Colonic mucosa (tissue), 4 donors: ENCODE measurements at places on chromosomes 5 and 9. TPM values are rescaled to one million over a fixed set of nuclear protein-coding genes. Genes with fewer than 3 reads are reported as not detected.

GRCh38 chr5:106167766-106168165 is 1503.0 kb downstream of the EFNA5 start:
- H3K4me1 ChIP-seq, result no peaks in the 10 kb centered on the region
- H3K27me3 ChIP-seq, result no peaks in the 10 kb centered on the region
- H3K36me3 ChIP-seq, result no peaks in the 10 kb centered on the region
- H3K27ac ChIP-seq, result no peak overlapping the region
- no peak overlapping the region for H3K4me3 ChIP-seq
- no peak for DNase-seq

GRCh38 chr9:105168870-105169319 is 75.6 kb upstream of the SLC44A1 start:
- H3K27ac ChIP-seq, result no peak overlapping the region
- no peak for DNase-seq
- no peaks in the 10 kb centered on the region for H3K36me3 ChIP-seq
- H3K4me3 ChIP-seq, result no peak overlapping the region
- no peaks in the 10 kb centered on the region for H3K27me3 ChIP-seq
- H3K4me1 ChIP-seq, result no peaks in the 10 kb centered on the region

TMEM174 gene
- not detected for total RNA-seq

DNA sequence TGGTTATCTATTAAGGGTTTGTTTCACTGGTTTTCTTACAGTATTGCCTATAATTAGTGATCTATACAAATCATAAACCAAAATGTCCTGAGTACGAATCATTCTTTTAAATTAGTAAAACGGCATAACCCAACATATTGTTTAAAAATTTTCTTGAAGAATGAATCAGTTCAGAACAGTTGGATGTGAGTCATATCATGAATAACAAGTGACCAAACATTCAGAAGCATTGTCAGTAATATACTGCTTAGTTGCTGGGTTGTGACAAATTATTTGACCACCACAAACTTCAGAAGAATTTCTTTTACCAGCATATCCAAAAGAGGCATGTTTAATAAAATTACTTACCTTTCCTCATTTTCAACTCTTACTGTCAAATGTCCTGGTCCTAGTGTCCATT is 111.2 kb downstream of the UNC13B start:
- no peaks in the 10 kb centered on the region for H3K36me3 ChIP-seq
- no peaks in the 10 kb centered on the region for H3K27me3 ChIP-seq
- DNase-seq, result no peak
- H3K27ac ChIP-seq, result no peak overlapping the region
- H3K4me1 ChIP-seq, result no peaks in the 10 kb centered on the region

- H3K36me3 ChIP-seq, result no peaks in the 10 kb centered on the region
- H3K27ac ChIP-seq, result no peak overlapping the region
- no peak for DNase-seq
- no peaks in the 10 kb centered on the region for H3K4me1 ChIP-seq
- no peaks in the 10 kb centered on the region for H3K27me3 ChIP-seq
Observed at GRCh38 chr5:66717455-66718373, 121.5 kb downstream of the MAST4 start.

NR2F1 gene
- 2.9 TPM for total RNA-seq

PCDHGA9 gene
- total RNA-seq, result 1.1 TPM

DNA sequence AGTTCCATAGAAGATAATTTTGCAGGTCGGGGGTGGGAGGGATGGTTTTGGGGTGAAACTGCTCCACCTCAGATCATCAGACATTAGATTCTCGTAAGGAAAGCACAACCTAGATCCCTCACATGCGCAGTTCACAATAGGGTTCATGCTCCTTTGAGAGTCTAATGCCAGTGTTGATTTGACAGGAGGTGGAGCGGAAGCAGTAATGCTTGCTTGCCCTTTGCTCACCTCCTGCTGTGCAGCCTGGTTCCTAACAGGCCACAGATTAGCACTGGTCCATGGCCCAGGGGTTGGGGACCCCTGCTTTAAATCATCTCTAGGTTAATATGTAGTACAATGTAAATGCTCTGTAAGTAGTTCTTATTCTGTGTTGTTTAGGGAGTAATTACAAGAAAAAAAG is 10.5 kb downstream of the SHISAL2B start:
- DNase-seq, result no peak
- no peaks in the 10 kb centered on the region for H3K4me1 ChIP-seq
- no peak overlapping the region for H3K4me3 ChIP-seq
- no peaks in the 10 kb centered on the region for H3K27me3 ChIP-seq
- no peaks in the 10 kb centered on the region for H3K36me3 ChIP-seq
- no peak overlapping the region for H3K27ac ChIP-seq

GRCh38 chr9:5446451-5447236 is 3.7 kb upstream of the CD274 start:
- no peak overlapping the region for H3K4me3 ChIP-seq
- no peaks in the 10 kb centered on the region for H3K4me1 ChIP-seq
- no peaks in the 10 kb centered on the region for H3K27me3 ChIP-seq
- DNase-seq, result no peak

- H3K27ac ChIP-seq, result no peak overlapping the region
- no peaks in the 10 kb centered on the region for H3K27me3 ChIP-seq
- no peaks in the 10 kb centered on the region for H3K36me3 ChIP-seq
- no peak for DNase-seq
Observed at GRCh38 chr5:172939071-172939470, 20.2 kb upstream of the RPL26L1 start.

DNA sequence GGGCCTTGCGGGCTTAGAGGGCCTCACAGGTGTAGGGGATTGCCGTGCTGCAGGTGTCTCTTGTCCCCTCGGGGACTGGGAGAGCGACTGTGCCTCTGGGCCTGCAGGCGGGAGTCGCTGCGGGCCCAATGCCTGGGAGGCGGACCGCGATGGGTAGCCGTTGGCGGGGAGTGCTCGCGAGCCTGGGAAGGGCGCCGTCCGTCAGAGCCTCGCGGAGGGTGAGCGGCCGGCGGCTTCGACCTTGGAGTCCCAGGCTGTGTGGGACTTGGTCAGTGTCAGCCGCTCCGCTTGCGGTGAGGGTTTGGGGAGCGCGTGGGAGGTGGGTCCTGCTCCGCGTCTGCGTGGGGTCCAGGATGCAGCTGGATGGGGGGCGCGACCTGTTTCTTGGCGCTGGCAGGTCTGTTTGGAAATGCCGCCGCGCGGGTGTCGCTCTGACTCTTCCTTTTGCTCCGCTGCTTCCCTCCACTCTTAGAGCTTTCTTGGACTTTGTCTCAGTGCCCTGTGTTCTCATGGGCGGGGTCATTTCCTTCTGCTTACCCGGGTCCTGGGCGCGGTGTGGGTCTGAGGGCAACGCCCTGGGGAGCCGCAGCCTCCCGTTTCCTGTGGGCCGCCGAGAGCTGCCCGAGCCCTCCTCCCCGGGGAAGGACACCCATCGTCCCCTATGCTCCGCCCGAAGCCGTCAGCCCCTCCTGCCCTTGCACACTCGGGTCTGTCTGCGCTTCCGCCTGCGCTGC is 88.9 kb upstream of the CACNA1B start:
- no peaks in the 10 kb centered on the region for H3K36me3 ChIP-seq
- no peaks in the 10 kb centered on the region for H3K27me3 ChIP-seq
- peak overlapping the region; percentile 20 for H3K4me3 ChIP-seq
- peak overlapping the region; percentile 89 for H3K27ac ChIP-seq

- no peaks in the 10 kb centered on the region for H3K36me3 ChIP-seq
- no peak overlapping the region for H3K27ac ChIP-seq
- H3K4me1 ChIP-seq, result no peaks in the 10 kb centered on the region
- H3K27me3 ChIP-seq, result no peaks in the 10 kb centered on the region
- DNase-seq, result no peak
Observed at GRCh38 chr5:91151947-91152346, 231.2 kb downstream of the ARRDC3 start.

DNA sequence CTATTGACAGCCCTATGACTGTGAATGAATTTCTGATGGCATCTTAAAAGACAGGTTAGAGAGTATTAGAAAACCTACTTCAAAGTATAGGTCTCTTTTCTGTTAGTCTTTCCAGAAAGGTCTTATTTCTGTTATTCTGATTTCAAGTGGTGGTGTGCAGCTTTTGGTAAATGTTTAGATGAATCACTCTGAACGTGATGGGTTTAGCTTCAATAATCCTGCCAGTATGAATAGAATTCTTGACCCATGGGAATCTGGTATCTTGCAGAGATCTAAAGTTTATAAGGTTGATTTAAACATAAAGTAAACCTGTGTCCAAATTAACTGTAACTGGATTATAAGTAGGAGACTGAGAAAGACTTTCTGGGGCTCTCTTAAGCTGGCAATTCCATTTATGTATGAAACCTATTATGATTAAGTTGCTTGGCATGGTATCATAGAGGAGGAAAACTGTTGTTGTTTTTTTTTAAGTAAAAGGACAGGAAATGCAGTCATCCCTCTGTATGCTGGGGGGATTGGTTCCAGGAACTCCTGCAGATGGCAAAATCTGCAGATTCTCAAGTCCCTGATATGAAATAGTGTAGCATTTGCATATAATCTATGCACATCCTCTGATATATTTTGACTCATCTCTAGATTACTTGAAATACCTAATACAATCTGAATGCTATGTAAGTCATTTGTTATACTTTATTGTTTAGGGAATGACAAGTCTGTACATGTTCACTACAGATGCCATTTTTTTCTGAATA is 77.0 kb upstream of the ADAMTS19 start:
- no peak for DNase-seq
- no peaks in the 10 kb centered on the region for H3K4me1 ChIP-seq

DNA sequence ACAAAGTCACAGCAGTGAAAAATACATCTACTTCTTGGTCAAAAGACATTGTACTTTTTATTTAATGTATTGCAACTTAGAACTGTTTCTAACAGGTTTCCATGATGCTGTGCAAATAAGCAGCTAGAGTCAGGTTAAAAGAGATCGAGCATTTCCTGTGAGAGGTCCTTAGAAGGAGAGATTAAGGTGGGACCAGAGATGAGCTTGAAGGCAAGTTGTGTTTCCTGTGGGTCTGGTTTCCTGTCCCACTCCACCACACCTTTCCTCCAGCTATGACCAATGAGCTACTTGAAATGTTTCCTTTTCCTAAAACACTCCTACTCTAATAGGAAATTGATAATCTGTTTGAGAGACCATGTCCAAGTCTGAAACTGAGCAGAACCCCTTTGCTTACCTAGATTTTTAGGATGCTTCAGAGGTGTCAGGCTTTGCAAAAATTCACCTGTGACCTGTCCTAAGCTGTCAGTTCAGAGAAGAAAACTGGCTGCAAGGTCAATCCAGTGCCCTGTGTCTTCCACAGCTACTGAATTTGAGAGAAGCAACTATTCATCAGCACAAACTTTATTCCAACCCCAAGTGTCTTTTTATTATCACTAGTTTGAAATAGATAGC is 13.1 kb upstream of the RLN1 start:
- H3K4me3 ChIP-seq, result no peak overlapping the region
- H3K27me3 ChIP-seq, result no peaks in the 10 kb centered on the region
- H3K36me3 ChIP-seq, result no peaks in the 10 kb centered on the region

GRCh38 chr5:128535251-128535650 is 2.8 kb downstream of the FBN2 start:
- H3K36me3 ChIP-seq, result no peaks in the 10 kb centered on the region
- DNase-seq, result no peak
- H3K27me3 ChIP-seq, result peaks cover 36% of the 10 kb centered on the region

RNF183 gene
- total RNA-seq, result 0.57 TPM

OR1K1 gene
- not detected for total RNA-seq

- peak; percentile 27 for DNase-seq
- H3K27me3 ChIP-seq, result no peaks in the 10 kb centered on the region
- H3K4me1 ChIP-seq, result no peaks in the 10 kb centered on the region
- H3K36me3 ChIP-seq, result no peaks in the 10 kb centered on the region
Observed at GRCh38 chr5:50751064-50751657, 84.7 kb downstream of the PARP8 start.

- peak; percentile 60 for DNase-seq
- peaks cover 3% of the 10 kb centered on the region for H3K4me1 ChIP-seq
- no peaks in the 10 kb centered on the region for H3K36me3 ChIP-seq
- peak overlapping the region; percentile 92 for H3K27ac ChIP-seq
- H3K4me3 ChIP-seq, result peak overlapping the region; percentile 77
Observed at GRCh38 chr5:142325725-142326479, 1.1 kb upstream of the SPRY4 start.

GABRA6 gene
- total RNA-seq, result not detected

DNA sequence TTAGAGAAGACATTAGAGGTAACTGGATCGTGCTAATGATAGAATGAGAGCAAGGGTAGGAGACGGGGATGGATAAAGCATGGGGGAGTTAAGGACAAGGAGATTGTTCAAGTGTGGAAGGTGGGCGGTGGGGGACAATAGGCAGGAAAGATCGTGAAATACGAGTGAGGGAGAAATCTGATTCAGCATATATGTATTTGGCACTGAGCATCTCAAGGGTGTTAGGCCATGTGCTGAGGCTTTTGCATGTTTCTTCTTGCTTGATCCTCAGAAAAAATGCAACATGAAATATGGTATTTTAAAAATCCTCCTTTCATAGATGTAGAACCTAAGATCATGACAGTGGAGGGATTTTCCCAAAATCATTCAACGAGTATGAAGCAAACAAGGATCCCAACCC is 240.5 kb downstream of the PAPPA start:
- H3K4me1 ChIP-seq, result no peaks in the 10 kb centered on the region
- H3K27ac ChIP-seq, result no peak overlapping the region
- H3K4me3 ChIP-seq, result no peak overlapping the region
- DNase-seq, result no peak

DNA sequence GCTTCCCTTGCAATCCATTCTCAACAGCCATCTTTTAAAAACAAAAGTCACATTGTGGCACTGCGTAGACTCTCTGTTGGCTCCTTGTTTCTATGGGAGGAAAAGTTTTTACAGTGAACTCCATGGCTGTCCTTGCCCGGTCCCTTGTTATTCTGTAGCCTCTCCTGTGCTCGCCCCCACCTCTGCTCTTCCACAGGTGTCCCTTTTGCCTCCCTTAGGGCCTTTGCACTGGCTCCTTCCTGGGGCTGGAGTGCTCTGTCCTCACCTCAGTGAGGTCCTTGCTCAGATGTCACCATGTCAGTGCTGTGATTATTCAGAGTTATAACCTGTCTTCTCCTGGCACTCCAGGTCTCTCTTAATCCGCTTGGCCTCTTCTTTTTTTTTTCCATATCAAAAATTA is 308.8 kb downstream of the DOCK8 start:
- DNase-seq, result no peak
- H3K4me3 ChIP-seq, result no peak overlapping the region
- H3K36me3 ChIP-seq, result no peaks in the 10 kb centered on the region
- H3K4me1 ChIP-seq, result peaks cover 6% of the 10 kb centered on the region
- no peak overlapping the region for H3K27ac ChIP-seq
- H3K27me3 ChIP-seq, result no peaks in the 10 kb centered on the region

IL3 gene
- not detected for total RNA-seq

- no peaks in the 10 kb centered on the region for H3K27me3 ChIP-seq
- H3K4me3 ChIP-seq, result no peak overlapping the region
- no peaks in the 10 kb centered on the region for H3K36me3 ChIP-seq
- no peaks in the 10 kb centered on the region for H3K4me1 ChIP-seq
- no peak for DNase-seq
- H3K27ac ChIP-seq, result no peak overlapping the region
Observed at GRCh38 chr9:76161541-76161940, 232.7 kb downstream of the RFK start.

DNA sequence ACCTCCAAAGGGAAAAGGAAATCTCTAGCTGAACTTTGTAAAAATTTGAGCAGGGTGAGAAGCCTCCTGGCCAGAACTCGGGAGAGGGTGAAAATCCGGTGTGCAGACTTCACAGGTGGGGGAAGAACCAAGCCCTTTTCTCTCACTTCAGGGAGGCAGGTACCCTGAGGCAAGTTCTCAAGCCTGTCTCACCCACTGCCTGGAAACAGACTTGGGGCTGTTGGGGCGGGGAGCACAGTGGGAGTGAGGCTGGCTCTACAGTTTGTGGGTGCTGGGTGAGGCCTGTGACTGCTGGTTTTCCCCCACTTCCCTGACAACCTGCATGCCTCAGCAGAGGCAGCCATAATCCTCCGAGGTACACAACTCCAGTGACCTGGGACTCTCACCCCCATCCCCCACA is 187.1 kb downstream of the KIF4B start:
- no peak overlapping the region for H3K4me3 ChIP-seq
- H3K36me3 ChIP-seq, result no peaks in the 10 kb centered on the region
- no peaks in the 10 kb centered on the region for H3K27me3 ChIP-seq
- H3K27ac ChIP-seq, result no peak overlapping the region
- no peaks in the 10 kb centered on the region for H3K4me1 ChIP-seq
- no peak for DNase-seq

ARHGEF37 gene
- 11.9 TPM for total RNA-seq
